ENCODE measurements at places on chromosomes 12 and 14.

- no peak for DNase-seq
Observed at GRCh38 chr12:82663893-82664292, 22.8 kb upstream of the TMTC2 start.

DNA sequence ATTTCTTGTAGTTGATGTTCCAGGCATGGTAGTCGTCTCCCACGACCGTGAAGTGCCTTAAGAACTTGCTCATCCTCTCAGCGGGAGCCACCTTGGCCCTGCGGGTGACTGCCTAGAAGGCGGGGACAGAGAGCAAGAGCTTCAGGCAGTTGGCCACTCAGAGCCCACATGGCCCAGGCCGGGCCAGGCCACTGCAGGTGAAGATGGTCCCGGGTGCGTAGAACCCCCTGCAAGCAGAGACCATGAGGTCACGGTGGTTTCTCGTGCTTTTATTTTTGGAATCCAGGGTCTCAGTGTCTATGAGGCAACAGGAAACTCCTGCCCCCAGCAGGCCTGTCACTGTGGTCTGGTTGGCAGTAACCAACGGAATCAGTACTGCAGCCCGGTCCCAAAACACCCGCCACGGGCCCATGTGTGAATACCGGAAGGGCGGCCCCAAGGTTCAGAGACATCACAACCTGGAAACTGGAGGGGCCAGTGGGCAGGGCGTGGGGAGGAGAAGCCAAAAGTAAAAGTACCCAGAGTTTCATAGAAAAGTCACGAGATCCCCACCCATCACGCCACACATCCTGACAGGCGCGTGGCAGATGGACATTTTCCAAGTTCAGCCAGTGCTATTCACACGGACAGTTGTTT lies 27.5 kb downstream of the HVCN1 start:
- DNase-seq: no peak

- DNase-seq: no peak
Observed at GRCh38 chr14:55043528-55043927, 7.9 kb upstream of the MAPK1IP1L start.

- DNase-seq: no peak
Observed at GRCh38 chr12:2297658-2298057, 244.9 kb downstream of the CACNA1C start.

GRCh38 chr12:93311827-93312226 lies 65.9 kb upstream of the NUDT4 start:
- no peak for DNase-seq

DNA sequence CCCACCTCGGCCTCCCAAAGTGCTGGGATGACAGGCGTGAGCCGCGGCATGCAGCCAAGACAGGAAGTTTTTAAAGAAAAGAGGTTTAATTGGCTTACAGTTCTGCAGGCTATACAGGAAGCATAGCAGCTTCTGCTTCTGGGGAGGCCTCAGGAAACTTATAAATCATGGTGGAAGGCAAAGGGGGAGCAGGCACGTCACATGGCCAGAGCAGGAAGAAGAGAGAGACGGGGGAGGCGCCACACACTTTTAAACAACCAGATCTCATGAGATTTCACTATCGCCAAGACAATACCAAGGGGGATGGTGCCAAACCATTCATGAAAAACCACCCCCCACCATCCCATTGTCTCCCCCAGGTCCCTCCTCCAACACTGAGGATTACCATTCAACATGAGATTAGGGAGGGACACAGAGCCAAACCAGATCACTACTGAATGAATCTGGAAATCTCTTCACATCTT lies 14.1 kb downstream of the CCDC63 start:
- DNase-seq: peak; percentile 98

DNA sequence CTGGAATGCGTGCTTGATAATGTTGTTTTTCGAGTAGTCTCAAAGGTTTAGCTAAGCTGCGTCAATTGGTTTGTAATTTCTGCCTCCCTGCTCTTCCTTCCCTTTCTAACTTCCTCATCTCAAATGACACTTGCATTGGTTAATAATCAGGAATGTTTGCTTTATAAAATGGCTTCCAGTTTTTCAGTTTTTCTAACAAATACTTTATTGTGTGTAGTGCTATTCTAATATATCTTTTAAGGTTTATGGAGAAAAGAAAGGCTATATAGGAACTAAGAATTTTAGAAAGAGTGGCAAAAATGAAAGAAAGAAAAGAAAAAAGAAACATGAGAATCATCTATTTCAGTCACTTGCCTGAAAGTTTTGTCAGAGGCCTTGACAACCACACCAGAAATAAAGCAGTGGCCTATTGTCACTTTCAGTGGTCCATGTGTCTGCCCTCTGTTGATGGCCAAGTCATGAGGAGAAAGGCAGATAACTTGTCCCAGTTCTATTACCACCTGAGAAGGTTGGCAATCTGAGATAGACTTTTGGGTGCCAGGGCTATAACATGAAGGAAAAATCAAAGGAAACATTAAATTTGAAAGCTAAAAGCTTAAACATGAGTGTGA lies 221.9 kb upstream of the KITLG start:
- no peak for DNase-seq

GRCh38 chr12:26691234-26691970 lies 141.6 kb downstream of the ITPR2 start:
- peak; percentile 80 for DNase-seq

DNA sequence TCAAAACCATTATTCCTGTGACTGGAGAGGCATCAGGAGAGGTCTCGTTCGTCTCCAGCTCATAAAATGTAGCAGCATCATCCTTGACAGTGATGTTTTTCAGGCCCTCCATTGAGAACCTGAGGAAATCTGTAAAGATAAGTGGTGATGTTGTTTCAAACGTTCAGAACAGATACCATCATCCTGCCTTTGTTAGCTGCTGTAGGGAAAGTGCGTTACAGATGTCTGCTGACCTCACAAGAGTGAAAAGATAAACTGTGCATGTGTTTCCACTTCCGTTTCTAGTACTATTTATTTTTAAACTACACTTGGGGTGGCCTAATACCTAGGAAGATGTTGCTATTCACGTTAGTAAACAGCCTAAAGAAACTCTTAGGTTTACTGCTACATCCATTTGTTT lies 28.4 kb downstream of the BCL2L14 start:
- DNase-seq: no peak

DNA sequence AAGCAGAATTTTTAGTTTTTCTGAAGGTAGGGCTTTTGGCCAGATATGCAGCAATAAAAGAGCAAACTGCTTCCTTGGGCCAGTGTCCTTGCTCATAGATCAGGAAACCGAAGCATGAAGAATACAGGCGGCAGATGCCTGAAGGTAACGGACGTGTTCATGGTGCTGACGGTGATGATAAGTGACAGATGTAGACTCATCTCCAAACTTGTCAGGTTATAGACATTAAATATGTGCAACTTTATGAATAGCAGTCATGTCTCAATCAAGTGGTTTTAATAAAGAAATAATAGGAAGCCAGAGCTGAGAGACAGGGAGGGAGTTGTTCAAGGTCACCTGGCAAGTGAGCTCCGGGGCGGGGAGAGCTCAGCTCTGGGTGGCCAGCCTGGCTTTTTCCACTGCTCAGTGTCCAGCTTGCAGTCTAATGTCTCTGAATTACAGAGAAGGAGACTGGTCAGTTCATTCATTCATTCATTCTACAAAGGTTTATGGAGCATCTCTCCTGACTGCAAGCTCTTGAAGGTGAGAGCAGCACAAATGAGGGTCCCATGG lies 1.0 kb downstream of the SERPINA5 start:
- no peak for DNase-seq

DNA sequence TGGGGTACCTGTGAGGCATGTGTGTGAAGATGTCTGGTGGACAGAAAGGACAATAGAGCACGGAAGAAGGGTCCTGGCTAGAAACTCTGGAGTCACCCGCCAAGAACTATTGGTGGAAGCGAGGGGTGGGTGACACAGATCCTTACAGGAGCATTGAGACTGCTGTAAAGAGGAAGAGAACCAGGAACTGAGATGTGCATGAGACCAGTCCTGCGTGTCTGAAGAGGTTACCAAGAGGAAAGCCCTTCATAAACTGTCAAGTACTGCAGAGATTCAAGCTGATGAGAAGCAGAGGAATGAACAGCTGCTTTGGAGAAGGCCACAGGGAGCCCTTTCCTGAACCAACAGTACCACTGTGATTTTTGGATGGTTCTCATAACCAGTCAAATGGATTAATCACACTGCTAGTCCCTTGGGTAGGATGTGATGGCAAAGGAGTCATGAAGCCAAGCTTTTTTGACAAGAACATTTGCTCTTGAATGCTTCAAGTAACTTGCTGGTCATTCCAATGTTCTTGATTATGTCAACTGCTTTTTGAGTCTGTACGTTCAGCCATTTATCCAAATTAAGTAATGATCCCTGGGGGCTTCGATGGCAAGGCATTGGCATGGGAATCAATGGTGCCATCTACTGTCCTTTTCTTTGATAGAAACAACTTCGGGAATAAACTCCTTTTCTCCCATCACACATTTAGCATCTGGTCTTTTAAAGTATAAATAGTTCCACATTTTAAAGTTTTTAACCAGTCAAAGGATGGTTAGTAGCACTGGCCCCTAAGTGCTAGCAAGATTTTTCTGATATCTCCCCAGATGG lies 42.9 kb downstream of the GPR135 start:
- DNase-seq: peak; percentile 59

DNA sequence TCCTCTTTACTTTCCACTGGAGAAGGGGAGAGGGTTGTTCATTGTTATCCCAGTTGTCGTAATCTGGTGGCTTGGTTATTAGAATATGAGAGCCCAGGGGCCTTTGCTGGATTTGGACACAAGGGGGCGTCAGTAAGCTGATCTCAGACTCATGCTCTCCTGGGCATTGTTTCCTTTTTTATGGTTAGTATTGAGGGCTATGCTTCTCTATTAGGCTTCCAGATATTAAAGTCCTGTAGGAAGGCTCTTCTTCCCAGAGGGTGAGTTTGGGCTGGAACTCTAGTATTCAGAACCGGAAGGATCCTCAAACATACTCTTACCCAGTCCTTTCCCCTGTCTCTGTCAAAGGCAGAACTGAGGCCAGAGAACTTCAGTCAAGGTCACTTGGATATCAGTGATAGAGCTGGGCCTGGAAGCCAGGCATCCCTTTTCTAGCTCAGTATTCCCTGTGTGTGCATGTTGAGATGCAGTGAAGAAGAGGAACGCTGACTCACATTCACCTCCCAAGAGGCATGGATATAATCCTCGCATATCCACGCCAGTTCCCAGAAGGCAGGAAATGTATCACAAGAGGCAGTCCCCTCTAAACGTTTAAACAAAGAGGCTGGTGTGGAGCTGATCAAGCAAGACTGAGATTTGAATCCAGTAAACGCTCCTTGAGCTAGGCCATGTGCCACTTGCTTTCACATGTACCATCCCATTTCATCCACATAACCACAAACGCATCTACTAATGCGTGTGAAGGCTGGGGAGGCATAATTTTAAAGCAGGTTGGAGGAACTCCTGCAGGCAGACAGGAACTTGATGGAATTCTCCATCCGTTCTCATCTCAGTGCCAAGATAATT lies 41.6 kb downstream of the UBE3B start:
- peak; percentile 80 for DNase-seq

DNA sequence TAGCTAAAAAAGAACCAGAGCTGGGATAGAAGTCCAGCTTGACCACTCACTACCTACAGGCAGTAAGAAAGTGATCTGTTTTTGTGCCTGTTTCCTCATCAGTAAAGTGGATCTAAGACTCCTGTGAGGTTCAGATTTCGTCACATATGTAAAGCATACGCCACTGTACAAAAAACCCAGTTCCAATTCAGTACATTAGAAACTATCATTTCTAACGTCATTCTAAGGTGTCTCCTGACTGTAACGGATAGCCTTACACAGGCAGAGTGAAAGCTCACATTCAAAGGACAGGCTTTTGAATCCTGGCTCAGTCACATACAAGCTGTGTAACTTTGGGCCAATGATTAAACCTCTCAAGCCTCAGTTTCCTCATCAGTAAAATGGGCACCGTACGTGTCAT lies 3.5 kb downstream of the SLC15A4 start:
- DNase-seq: no peak

DNA sequence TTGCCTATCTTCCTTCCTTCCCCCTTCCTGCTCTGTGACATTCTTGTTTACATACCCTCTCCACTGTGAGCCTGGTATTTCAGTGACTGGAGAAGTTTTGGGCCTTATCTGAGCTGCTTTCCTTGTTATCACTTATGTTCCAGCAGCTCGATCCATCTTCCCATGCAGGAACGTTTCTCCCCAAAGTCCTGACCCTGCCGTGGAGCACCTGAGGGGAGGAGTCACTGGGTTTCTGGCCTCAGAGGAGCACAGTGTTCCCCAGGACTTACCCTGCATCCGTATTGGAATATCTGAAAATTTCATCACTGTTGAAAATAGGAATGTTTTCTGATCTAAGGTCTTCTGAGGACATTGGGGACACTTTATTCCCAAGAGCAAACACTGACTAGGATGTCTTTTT lies 141.8 kb downstream of the CACNA1C start:
- DNase-seq: no peak

- DNase-seq: no peak
Observed at GRCh38 chr12:54933376-54933775, 51.2 kb downstream of the TESPA1 start.

DNA sequence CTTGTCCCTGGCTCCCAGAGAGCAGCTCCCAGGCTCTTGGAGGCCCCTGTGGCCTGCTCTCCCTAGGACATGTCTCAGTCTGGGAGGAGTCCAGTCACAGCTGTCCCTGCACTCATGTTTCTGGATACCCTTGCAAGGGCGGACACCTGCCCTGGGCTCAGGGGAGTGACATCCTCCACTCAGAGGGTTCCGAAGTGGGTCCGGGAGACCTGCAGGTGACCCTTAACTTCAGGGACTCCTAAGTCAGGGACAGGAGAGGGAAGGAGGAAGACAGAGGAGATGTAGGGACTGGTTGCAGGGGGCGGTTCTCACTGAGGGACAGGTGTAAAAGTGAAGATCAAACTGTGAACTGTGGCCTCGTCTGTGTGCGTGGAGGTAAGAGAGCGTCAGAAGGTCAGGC lies 37.6 kb downstream of the CACNA2D4 start:
- no peak for DNase-seq

- peak; percentile 52 for DNase-seq
Observed at GRCh38 chr14:59919570-59920377, at the start of gene LRRC9. TSS of gene LRRC9 (plus strand) at chr14:59920144.

- DNase-seq: no peak
Observed at GRCh38 chr12:95788637-95789036, 1.9 kb downstream of the NTN4 start.

DNA sequence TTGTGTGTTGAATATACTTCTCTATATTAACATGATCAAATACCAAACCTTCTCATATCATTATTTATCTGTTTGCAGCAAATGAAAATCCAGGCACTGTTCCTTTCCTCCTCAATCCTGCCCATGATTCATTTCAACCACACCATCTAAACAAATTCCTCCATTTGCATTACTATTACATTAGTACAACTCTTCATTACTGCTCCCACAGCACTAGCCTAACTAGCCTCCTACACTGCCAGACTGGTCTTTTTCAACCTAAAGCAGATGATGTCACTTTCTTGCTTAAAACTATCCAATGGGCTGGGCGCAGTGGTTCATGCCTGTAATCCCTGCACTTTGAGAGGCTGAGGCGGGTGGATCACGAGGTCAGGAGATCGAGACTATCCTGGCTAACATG lies 117.3 kb upstream of the MYF6 start:
- no peak for DNase-seq

Measured in A673 (cell line).